ENCODE measurements at places on chromosomes 5 and 9.

- no peak for DNase-seq
These were observed 13.7 kb downstream of the TMEFF1 start for GRCh38 chr9:100486479-100487176.

DNA sequence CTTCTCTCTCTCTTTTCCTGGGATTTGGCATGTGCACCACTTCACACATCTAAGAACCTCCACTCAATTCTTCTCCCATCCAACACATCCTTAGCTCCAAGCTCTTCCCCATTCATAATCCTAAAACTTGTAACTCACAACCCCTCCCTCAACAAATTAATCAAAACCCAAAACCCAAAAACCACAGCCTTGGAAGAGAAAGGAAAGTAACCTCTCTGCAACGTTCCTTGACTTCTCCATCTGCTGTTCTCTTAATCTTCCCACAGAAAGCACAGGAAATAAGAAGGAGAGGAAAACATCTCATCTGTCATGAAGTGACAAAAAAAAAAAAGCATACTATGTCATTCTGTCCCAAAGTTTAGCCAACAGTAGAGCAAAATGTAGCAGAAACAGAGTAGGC, 66.2 kb downstream of the DRD1 start:
- no peak for DNase-seq

DNA sequence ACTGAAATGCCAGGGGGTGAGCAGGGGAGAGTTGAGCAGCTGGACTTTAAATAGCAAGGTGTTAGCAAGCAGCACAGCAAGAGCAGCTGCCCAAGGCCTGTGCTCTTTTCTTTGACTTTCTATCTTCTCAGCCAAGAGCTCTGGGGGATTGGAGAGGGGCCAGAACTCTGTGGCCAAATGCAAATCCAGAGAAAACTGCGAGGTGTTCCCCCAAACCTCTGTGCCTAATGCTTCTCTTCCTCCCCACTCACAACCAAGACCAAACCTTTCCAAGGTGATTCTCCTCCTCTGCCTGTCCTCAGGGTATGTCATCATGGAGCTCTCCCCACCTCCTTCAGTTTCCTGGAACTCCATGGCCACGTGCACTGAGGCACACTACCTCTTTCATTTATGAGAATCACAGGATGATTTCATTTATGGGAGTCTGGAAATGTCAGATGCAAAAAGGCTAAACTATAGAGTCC, 118.7 kb upstream of the WWC1 start:
- DNase-seq = no peak

- DNase-seq = no peak
These were observed 149.7 kb downstream of the TRPM3 start for GRCh38 chr9:70971723-70972122.

- DNase-seq = no peak
These were observed 1.0 kb upstream of the CORO2A start for GRCh38 chr9:98193336-98193944.

DNA sequence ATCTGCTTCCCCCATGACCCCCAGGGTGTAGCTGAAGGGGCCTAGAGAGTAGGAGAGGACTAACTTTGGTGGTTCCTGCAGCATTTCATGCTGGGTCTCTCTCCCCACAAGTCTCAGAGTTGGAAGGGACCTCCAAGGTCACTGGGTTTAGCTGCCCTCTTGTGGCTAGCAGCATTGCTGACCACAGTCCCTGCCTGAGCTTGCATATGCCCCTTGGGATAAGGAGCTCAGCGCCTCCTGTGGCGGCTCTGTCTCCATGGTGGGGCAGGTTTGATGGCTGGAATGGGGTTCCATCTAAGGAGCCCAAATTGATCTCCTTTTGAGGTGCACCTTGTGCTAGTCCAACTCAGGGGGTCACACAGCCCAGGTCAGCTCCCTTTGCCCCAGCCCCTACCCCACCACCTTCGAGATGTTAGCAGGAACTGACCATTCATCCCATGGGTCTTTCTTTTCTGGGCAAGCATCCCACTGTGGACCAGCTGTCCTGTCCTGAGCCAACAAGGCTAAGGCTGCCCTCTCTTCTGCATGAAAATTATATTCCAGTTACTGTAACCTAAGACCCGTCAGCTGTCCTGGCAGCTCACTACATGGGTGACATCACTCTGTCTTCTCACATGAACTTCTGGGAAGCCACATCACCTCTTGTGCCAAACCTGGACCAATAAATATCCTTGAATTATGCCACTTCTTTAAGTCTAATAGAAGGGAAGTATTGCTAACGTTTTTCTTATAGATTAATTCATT, 196.2 kb downstream of the HSPA4 start:
- no peak for DNase-seq

DNA sequence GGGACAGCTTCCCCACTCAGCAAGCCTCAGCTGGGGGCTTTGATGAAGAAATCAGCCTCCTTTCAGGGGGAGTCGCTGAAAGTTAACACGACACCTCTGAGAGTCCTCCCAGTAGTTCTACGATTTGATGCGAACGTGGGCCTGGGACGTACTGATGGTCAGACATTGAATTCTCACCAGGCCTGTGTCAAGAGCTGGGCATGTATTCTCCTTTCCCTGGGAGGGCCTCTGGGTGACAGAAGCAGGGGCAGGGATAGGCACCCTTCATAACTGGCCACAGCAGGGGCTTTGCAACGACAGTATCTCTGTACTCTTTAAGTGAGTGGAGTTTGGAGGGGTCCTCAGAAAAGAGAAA, 15.6 kb upstream of the COL5A1 start:
- no peak for DNase-seq

- DNase-seq = no peak
These were observed 52.6 kb upstream of the SH3PXD2B start for GRCh38 chr5:172506921-172507320.

GRCh38 chr9:109442716-109443115, 55.4 kb downstream of the PTPN3 start:
- no peak for DNase-seq

- DNase-seq = no peak
These were observed 94.0 kb upstream of the PTGER4 start for GRCh38 chr5:40585537-40586267.

DNA sequence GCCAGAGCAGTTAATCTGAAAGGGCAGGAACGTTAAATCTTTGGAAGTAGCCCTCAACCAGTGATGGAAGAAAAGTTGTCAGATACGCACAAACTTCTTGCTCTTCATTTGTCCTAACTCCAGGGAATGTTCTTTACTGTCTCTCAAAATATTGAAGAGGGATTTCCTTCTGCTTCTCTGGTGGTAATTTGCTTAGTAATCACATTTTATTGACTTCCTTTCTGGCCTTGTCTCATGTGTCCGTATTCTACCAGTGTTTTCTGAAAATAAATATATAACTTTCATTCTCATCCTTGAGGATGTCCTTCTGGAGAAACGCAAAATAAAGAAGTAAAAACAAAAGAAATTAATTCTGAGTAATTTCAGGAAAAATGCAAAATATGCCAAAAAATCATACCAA, 282.1 kb downstream of the CYLC2 start:
- DNase-seq = no peak

GRCh38 chr5:140694276-140694675, 3.0 kb downstream of the HARS2 start:
- no peak for DNase-seq

DNA sequence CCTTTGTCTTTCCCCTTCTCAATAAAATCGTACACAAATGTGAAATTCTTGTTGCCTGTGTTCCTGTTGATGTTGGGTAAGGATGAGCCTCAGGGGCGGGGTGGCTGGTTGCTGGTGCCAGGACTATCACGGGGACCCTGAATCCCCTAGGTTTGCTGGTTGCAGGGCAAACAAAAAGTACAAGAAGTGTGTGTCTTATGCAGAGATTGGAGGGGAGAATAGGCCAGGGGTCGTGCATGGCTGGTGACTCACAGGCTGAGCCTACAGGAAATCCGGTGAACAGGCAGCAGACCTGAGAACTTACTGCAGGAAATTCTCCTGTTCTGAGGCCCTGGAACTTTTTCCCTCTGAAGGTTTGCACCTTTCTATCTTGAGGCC, 5.5 kb downstream of the ANXA2R start:
- DNase-seq = no peak

- no peak for DNase-seq
These were observed 172.3 kb upstream of the RFX3 start for GRCh38 chr9:3698076-3698475.

DNA sequence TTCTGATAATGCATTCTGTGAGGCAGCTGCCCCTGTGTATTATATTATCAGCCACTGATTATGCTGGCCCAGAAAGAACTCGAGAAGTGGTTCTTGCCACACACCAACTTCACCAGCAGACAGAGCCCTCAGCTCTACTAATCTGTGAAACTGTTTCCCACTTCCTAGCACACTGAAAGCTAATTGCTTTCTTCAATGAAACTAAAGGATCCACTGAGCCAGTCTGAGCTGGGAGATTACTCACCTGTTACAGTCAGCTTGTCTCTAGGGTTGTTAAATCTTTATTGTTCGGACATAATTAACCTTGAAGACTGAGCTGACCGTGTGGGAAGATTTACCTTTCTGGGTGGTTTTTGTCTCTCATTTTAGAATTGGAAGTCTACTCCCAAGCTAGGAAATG, 263.2 kb downstream of the KCTD16 start:
- DNase-seq = no peak

GRCh38 chr5:14199902-14200301, 56.8 kb downstream of the TRIO start:
- no peak for DNase-seq

GRCh38 chr9:35048511-35048910, 23.9 kb downstream of the VCP start:
- no peak for DNase-seq

DNA sequence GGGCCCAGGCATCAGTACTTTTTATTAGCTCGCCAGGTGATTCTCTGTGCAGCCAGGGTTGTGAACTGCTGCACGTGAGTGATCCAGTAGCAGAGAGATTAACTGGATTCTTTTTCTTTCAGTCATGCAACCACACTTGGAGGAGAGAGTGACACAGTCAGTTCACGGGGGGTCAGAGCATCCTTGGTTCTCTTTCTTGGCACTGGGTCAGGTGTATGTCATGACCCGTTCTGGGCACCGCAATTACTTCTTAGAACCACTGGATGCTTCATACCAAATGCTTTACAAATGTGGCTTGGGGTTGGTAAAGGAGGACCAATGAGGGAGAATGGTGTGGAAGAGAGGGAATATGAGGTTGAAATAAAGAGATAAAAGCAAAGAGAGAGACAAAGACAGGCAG, 368.7 kb downstream of the MLLT3 start:
- DNase-seq = no peak

DNA sequence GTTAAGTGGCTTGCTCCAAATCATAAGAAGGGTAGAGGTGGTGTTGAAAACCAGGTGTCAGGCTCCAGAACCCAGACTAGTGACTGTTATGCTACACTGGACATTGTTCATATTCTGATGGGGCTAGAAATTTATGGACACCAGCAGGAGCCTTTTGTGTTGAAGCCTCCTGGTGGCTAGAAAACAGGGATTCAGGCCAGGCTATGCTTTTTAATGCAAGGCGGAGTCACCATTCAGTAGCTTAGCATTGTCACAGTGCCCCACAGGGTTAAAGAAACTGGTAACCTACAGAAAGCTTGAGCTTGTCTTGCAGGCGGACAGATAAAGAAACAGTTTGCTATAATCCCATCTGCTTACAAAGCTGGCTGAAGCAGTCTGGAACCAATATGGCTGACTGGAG, 23.0 kb upstream of the GOLM1 start:
- no peak for DNase-seq

DNA sequence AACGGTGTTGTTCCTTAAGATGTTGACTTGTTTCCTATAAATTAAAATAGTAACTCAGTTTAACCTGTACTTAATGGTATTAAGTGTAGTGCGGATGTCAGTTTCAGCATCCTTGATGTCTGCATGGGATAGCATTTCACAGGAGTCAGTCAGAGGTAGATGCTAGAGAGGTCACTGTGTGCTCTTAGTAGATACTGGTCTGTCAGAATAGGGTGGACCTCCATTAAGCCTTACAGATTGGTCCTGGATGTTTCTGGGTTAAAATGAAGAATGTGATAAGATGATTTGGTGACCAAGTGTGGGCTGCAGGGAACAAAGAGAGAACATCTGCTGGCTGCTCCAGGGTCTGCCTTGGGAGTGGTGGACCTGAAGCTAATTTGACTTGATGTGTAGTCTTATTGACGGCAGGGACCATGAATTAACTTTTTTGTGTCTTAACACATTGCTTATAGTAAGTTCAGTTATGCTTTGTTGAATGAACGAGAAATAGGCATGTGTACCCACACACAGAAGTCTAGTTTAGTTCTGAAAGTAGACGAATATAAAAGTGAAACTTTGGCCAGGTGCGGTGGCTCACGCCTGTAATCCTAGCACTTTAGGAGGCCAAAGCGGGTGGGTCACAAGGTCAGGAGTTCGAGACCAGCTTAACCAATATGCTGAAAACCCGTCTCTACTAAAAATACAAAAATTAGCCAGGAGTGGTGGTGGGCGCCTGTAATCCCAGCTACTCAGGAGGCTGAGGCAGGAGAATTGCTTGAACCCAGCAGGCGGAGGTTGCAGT, 12.5 kb downstream of the RAB24 start:
- no peak for DNase-seq

- DNase-seq = no peak
These were observed 28.1 kb downstream of the CPEB4 start for GRCh38 chr5:173916233-173916632.

GRCh38 chr9:88992556-88992955, 1.3 kb downstream of the S1PR3 start:
- DNase-seq = no peak

GRCh38 chr9:133239533-133240090, 30.6 kb upstream of the OBP2B start:
- no peak for DNase-seq

Data from LNCaP clone FGC (cell line).